H4 (cell line): ENCODE measurements at places on chromosomes 13 and 19. TPM values are rescaled to one million over a fixed set of nuclear protein-coding genes. Genes with fewer than 3 reads are reported as not detected.

ZNF552 gene
- 3.9 and 4.3 TPM in 2 replicates for total RNA-seq

ZNF296 gene
- not detected in 2 replicates for total RNA-seq

BORA gene
- 17.6 and 21.0 TPM in 2 replicates for total RNA-seq

PCDH8 gene
- not detected in 2 replicates for total RNA-seq

USHBP1 gene
- not detected in 2 replicates for total RNA-seq

IZUMO2 gene
- total RNA-seq: not detected in 2 replicates

LIPE gene
- total RNA-seq: 0.68 and 1.2 TPM in 2 replicates

AMH gene
- 0.68 and 1.0 TPM in 2 replicates for total RNA-seq

SIGLEC12 gene
- total RNA-seq: not detected in 2 replicates
